Activated naive CD4-positive, alpha-beta T cell treated with anti-CD3 and anti-CD28 coated beads, Interleukin-2, amount 10 ng/mL, durations not matched to agents 7 days and 5 days (primary cell): ENCODE measurements at places on chromosomes 1 and 21.

DNA sequence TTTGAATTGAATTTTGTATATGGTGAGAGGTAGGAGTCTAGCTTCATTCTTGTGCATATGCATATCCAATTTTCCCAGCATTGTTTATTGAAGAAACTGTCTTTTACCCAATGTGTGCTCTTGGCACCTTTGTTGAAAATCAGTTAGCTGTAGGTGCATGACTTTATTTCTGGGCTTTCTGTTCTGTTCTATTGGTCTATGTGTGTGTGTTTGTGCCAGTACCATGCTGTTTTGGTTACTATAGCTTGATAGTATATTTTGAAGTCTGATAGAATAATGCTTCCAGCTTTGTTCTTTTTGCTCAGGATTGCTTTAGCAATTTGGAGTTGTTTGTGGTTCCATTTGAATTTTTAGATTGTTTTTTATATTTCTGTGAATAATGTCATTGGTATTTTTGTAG is 9.4 kb upstream of the ZMYM1 start:
- H3K27ac ChIP-seq, result no peak overlapping the region
- H3K27me3 ChIP-seq, result peaks cover 24% of the 10 kb centered on the region
- H3K4me3 ChIP-seq, result no peak overlapping the region

DNA sequence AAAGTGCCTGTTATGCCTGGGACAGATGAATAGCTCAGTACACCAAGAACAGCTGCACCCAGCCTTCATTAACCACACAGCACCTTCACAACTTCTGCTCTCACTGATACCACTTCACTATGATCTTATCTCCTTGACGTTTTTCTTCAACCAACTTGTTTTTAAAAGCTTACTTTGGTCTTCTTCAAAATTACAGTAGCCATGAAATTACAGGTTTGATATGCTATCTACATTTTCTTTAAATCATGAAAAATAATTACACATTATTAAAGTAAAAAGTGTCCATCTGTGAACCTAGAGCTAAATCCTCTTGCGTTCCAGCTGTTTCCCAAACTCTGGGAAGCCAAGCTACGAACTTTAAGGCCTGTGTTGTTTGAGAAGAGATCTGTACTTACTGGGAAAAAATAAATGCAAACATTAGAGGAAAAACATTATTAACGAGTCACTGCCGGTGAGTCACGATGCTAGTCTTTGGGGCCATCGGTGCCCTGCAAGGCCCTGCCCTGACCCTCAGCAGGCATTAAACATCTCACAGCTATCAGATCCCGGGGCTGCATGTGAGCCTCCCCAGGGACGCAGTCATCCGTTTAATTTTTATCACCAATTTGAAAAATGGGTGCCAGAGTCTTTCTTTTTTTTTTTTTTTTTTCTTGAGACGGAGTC is 56.3 kb upstream of the GPR153 start:
- no peak overlapping the region for H3K27ac ChIP-seq
- DNase-seq, result no peak
- no peaks in the 10 kb centered on the region for H3K27me3 ChIP-seq
- no peaks in the 10 kb centered on the region for H3K4me1 ChIP-seq
- peaks cover 5% of the 10 kb centered on the region for H3K36me3 ChIP-seq

DNA sequence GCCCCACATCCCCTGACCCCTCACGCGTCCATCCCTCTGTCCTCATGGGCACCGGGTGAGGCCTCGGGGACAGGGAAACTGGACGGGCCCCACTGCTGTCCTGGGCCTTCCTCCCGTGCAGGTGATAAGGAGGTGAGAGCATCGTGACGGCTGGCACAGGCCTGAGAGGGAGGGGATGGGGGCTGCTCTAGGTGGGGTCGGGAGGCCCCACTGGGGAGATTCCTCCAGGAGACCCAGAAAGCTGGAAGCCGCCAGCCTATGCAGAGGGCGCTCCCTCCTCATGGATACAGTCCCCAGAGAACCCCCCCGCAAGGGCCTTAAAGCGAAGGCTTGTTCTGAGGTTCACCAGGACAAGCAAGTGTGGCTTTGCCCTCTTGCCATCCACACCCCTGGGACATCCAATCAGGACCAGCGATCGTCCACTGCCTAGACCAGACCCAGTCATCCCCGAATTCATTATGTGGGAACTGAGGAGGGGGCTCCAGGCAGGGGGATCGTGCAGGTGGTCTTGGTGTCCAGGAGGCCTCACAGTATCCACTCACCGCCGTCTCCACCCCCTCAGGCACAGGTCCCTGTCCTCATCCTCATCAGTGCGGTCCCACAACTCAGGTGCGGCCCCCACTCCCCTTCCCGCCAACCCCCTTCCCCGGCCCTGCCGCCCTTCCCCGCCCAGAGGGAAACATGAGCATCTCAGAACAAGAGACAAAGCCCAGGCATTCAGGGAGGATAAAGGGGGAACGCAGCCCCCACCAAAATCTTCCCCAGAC is 45.3 kb upstream of the COL18A1 start:
- no peak overlapping the region for H3K4me3 ChIP-seq
- H3K4me1 ChIP-seq, result peaks cover 3% of the 10 kb centered on the region
- H3K36me3 ChIP-seq, result no peaks in the 10 kb centered on the region
- H3K27ac ChIP-seq, result no peak overlapping the region
- H3K27me3 ChIP-seq, result peaks cover 40% of the 10 kb centered on the region
- DNase-seq, result no peak

DNA sequence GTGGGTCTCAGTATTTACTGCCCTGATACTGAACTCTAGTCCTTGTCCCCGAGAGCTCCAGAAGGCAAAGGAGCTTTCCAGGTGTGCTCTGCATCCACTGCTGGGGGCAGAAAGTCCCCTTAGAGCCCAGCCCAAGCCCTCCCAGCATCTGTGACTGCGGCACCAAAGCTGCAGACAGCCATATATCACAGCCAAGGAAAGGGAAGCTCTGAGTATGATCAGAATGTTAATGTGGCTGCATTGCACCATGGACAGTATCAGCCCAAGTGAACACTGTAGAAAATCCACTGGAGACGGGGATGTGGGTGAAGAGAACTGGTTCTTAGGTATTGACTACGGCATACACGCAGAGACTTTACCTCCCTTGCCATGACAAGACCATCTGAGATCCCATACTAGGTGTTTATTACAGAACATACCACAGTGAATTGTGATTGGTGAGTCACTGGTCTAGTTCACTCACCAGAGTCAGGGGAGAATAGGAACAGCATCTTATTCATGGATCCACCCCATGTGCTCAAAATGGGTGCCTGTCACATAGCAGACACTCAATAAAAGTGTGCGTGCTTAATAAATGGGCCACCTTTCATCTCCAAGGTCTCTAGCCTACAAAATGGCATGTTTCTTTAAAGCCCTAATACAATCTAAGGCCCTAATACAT is 170.3 kb downstream of the HHIPL2 start:
- H3K36me3 ChIP-seq, result no peaks in the 10 kb centered on the region
- no peaks in the 10 kb centered on the region for H3K27me3 ChIP-seq
- no peak overlapping the region for H3K4me3 ChIP-seq
- H3K4me1 ChIP-seq, result no peaks in the 10 kb centered on the region
